ENCODE measurements at places on chromosomes 7 and 10.

GRCh38 chr10:97822261-97822687 lies 27.4 kb upstream of the GOLGA7B start:
- no peak for DNase-seq

- peak; percentile 78 for DNase-seq
Observed at GRCh38 chr7:6589829-6590644, at the start of gene INTS15. Gene INTS15 (plus strand): TSS chr7:6590021. CDS start chr7:6590284, 263 bp downstream.

DNA sequence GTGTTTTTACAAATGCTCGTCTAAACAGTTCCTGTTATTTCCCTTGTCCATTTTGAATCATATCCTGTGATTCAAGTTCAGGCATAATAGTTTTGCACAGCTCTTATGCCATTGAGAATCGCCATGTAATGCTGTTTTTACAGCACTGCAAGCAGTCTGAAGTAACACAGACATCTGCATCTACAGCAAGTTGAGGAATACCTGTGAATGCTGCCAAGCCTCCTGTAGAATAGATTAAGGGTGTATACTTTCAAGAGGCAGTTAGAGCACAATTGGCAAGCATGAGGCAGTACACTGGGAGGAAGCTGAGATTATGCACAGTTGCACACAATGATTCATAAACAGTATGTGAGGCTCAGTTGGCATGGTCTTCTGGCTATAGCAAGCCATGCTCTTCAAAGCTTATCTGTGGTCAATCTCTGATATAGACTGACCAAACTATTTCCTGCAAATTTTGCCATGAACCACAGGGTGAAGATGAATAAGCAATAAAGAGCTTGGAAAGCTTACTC lies 121.9 kb upstream of the AKR1E2 start:
- DNase-seq: no peak

DNA sequence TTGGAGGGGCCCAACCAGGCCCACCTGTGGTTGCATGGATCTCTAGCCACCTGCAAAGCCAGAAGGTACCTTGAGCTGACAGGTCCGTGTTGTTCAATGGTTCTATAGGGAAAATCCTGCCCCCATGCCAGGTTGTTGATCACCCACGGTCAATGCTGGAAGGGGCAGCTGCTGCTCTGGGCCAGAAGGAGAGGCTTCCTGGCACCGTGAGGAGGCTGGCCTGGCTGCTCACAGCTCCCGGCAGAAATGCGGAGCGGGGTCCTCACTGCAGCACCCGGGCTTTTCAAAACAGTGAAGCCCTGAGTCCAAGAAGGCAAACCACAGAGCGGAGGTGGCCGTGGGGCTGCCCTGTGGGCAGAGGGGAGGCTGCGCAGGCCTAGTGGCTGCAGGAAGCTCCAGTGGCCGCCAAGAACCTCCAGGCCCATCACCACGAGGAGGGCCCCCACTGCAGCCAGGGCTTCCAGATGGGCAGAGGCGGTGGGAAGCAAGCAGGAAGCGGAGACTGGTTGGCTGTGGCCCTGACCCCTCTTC lies 25.0 kb upstream of the GPR146 start:
- DNase-seq: no peak

DNA sequence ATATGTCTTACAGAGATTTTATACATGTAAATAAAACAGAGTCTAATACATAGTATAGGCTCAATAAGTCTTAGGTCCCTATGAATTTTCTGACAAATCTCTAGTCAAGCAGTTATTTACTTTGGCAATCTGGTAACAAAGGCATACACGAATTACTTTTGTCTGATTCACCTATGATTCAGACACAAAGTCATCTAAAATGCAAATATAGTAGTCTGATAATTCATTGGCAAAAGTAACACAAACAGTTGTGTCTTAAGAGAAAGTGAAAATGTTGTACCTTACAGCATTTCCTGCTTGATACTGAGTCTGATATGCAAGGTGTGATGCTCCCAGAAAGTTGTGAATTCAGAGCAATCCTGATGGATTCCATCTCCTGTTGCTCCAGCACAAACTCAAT lies 209.4 kb upstream of the PRSS1 start:
- no peak for DNase-seq

- DNase-seq: no peak
Observed at GRCh38 chr10:50614444-50615137, 9.2 kb downstream of the SGMS1 start.

GRCh38 chr10:121927841-121928527 lies at the start of gene ATE1:
Gene ATE1 (minus strand): TSS chr10:121928031. CDS start chr10:121927949, 82 bp downstream.
- DNase-seq: peak; percentile 84

- no peak for DNase-seq
Observed at GRCh38 chr10:93245147-93245546, 171.5 kb downstream of the CYP26A1 start.

DNA sequence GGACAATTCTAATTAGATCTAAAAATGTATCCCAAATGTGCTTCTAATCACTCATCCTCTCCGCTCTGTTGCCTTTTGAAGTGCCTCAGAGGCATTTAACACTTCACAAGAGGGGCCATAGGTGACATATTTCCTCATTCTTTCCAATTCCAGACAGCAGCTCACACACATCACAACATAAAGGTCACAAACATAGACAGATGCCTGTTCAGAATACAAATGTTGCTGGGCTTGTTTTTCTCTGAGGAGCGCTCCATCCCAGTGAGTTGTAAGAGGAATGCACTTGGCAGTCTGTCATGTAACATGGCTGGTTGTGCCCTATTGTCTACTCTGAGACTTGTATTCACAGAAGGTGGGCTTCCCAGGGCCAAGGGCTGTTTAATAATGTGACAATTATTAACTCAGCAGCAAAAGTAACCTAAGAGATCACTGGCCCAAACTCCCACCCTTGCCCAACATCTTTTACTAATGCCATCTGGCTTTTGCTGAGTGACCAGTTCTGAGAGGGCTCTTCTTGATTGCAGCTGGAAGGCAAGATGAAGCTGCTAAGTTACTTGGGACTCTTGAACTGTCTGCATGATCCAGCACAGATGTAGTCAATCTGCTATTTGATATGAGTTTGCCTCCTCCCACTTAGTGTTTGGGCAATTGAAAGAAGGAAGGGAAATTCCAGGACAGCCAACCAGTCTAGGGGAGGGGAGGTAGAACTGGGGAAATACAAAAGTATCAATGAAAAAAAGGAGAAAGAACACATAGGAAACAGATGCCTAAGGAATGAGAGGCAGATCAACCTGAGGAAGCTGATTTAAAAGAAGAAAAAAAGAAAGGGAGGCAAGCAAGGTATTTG lies 13.6 kb downstream of the PON2 start:
- DNase-seq: no peak

DNA sequence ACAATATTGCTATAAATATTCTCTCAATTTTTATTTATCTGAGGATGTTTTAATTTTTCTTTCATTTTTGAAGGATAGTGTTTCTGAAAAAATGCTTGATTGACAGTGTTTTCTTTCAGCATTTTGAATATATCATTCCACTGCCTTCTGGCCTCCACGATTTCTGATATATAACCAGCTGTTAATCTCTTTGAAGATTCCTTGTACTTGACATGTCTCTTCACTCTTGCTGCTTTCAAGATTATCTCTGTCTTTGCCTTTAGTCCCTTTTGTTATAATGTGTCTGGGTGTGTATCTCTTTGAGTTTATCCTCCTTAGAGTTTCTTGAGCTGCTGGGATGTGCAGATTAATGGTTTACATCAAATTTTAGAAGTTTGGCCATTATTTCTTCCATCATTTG lies 22.8 kb upstream of the DNAJC1 start:
- no peak for DNase-seq

DNA sequence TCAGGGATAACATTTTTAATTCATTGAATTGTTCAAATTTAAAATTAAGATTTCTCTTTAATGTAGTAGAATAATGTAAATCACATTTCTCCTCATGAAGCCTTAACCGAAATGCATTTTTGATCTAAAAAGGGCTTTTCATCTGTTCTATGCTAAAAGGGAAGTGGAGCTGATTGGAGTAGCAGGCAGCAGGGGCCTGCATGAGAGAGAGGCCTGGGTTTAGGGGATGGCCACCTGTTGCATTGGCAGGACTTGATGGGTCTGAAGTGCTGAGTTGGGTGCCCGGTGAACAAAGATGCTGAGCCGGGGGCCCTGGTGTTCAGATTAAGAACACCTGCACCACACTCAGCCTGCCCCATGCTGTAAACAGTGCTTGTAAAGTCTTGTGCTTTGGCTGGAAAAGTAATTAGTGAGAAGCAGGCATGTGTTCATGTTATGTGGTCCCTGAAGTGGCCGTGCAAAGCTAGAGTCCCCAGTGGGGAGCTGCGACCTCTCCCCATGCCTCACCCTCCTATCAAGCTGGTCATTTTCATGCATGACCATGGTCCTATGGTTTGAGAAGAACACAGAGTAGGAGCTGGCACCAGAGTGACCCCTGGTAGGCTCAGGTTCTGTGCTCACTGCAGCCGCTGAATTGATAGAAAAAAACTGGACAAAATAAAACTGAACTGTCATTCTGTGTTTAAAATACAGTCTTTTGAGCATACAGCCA lies 124.3 kb downstream of the ADCY1 start:
- peak; percentile 1 for DNase-seq

DNA sequence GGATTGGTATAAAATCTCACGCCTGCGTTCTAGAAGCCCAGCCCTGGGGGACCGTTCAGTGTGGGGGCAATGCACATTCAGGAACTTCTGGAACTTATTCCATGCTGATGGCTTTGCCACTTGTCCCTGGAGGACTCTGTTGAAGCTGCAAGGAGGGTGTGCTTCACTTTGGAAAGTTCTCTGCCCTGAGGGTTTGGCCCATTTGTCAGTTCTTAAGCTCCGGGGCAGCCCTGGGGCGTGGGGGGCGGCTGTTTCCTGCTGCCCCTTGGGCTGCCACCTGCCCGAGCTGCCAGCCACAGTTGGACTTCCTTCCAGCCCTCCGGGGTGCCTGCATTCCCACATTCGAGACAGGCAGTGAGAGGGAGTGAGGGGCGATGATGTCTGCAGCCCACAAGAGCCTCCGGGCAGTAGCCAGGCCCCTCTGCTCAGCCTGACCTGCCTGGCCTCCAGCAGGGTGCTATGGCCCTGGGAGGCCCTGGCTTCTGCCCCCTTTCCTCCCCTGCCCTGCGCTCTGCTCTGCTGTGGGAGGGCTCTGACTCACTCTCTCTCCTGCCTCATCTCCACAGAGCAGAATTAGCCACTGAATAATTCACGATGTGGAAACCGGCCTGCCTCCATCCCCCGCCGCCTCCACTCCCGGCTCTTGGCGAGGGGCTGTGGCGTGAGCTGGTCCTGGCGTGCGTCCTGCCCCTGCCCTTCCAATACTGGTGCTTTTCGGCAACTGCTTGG lies 1.9 kb downstream of the TTYH3 start:
- DNase-seq: peak; percentile 56

GRCh38 chr7:4144811-4145510 lies 537.1 kb upstream of the FOXK1 start:
- DNase-seq: no peak

- no peak for DNase-seq
Observed at GRCh38 chr10:31274310-31274709, 44.7 kb upstream of the ZEB1 start.

GRCh38 chr10:79424221-79425073 lies 21.0 kb downstream of the ZCCHC24 start:
- DNase-seq: no peak

DNA sequence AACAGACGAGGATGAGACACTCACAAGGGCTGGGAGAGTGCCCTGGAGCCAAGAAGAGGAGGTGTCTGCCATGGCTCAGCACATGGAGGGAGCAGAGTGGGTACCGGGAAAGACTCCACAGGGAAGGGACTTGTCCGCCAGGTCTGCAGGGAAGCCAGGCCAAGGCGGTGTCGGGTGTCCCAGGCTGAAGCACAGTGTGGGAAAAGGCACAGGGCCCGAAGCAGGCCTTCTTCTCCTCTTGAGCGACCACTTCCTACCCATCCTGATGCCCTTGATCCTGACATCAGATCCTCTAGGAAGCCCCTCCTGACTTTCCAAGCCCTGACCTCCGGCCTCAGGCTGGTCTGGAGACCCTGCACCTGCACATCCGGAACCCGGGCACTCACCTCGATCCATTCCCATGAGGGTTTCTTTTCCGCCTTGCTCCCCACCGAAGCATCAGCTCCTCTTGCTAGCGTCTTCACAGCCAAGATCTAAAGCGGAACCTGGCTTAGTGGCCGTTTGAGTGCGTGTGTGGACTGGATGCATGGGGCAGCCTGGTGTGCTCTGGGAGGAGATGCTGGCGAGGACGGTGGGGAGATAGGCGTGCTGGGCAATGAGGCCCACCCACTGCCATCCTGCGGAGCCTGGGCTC lies 8.5 kb downstream of the CALML3 start:
- no peak for DNase-seq

DNA sequence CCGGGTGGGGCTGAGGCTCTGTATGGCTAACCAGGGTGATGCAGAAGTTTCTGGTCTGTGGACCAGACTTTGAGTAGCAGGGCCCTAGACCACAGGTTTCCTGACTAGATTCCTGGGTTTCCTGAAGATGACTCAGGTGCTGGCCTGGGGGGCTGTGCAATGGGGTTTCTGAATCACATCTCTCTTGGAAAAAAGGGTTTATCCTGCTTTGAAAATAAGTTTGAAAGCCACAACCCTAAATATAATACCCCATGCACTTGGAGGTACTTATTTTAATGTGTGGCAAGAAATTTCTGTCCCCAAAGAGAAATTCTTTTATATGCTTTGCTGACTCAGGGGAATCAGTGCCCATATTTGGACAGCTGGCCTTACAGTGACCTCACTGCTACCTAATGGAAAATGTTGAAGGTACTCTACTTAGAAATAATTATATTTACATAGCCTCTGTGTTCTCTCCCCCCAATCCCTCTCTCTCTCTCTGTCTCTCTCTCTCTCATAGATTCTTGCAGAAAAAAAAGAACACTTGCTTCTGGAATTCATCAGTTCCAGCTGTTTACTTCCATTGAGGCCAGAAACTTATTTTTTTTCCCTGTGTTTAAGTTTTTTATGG lies 184.4 kb upstream of the LYZL2 start:
- DNase-seq: no peak

DNA sequence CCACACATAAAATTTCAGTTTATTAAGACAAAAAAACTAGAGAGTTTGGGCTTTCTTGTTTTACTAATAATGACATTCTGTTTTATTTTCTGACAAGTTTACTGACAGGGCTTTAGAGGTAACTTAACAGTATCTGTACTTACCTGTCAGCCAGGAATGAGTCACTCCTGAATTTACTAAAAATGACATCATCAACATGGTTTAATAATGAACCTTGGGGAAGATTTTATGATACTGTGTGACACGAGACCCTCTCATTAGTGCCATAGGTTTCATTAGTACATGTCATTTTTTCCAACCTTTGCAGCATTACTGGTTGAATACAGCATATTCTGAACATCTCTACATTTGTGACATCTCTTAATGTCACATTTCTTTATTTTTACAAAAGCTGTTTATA lies 131.1 kb downstream of the KCND2 start:
- no peak for DNase-seq

All from stimulated activated CD4-positive, alpha-beta T cell treated with anti-CD3 and anti-CD28 coated beads, Interleukin-4, amount 100 ng/mL, for 24 hours (primary cell).